Stimulated activated CD8-positive, alpha-beta memory T cell treated with anti-CD3 and anti-CD28 coated beads, Interleukin-4, amount 100 ng/mL, for 48 hours (primary cell): ENCODE measurements at places on chromosomes 3 and 15.
A peak's percentile ranks its signal among the peaks of the same experiment; 100 is the strongest.

- no peak for DNase-seq
These were observed 192.3 kb downstream of the OCA2 start for GRCh38 chr15:27906802-27907201.

DNA sequence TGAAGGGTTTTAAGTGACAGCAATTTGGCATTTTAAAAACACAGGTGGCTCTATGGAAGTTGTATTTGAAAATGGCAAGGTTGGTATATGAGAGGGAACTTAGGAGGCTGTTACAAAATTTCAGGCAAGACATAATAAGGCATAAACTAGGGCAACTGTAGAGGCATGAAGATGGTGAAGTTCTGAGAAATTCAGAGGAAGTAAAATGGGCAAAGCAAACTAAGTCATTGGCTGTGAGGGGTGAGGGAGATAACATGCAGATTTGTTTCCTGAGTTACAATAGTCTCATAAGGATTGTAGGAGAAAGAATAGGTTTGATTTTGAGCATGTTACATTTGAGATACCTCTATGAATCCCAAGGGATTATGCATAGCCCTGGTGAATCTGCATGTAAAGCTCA, 302.9 kb upstream of the ARHGEF26 start:
- DNase-seq: no peak

DNA sequence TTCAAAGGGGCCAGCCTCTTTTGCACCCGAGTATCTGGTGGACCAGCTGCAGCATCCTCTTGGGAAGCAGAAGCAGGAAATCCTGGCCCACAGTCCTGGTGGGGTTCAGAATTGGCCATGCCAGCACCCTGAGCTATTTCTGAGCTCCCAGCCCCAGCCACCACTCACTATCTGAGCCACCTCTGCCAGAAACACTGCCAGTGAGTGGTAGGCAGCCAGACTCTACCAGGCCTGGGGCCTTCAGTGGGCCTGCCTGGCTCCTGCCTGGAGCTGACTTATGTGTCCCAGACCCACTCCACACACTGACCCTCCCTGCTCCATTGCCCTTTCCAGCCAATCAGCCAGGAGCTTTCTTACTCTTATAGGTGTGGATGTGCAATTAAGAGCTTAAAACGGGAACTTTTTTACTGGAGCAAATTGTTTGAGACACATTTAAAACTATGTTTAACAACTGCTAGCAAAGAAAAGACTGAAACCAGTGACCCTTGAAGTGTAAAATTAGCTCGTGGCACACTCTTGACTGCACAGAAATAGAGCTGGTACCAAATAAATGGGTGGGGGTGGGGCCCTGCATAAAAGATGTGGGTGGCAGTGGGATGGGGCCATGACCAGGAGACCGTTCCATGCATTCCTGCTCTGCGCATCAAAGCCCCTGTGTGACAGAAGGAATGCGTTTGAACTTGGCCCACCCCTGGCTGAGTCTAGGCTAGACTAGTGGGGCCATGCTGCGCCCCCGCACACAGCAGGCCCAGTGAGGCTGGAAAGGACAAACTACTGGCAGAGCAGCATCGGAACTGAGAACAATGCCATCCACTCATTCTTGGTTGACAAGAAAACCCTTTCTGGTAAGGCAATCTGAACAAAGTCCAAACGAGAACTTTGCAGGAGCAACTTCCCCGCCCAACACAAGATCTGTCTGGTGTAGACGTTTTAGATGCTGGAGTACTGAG, 48.0 kb downstream of the CTNNB1 start:
- DNase-seq: no peak

GRCh38 chr3:72255791-72256559, 471.0 kb upstream of the PROK2 start:
- peak; percentile 41 for DNase-seq

DNA sequence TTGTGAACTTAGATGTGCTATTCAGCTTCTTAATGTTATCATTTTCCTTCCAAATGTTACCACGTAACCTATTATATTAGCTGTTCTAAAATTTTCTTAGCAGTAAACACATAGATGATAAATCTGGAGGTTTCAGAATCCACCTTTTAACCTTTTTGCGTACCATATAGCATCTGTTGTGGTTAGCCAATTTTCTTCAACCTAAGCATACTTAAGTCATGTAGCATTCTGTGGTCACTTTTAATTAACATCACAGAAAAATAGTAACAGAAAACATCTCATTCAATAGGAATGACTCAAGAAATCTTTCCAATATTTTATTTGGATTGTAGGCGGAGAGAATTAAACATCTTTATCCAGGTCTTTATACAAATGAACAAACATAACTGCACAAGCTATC, 1465.3 kb upstream of the GBE1 start:
- DNase-seq: no peak

DNA sequence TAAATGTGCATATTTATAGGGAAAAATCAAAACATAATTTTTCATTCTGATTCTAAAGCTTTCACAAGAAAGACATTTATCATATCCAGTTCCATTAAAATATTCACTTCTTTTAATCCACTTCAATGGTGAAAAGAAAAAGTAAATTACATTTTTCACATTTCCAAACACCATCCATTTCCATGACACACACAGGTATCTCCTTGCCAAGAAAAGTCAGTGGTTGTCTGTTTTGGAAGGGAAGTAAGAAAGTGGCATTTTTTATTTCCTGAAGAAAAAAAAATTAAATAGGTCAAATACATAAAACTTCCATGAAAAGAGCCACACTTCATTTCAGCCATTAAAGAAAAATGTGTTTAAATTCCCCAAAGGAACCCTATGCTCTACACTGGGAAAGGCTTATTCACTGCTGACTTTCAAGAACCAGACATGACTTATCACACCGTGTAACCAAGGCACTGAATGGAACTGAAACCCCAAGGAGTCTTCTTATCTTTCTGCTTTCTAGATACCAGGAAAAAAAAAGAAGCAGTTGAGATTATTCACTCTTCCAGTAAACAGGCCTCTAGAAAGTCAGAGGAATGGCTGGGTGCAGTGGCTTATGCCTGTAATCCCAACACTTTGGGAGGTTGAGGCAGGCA, 44.5 kb downstream of the OSBPL10 start:
- no peak for DNase-seq

- no peak for DNase-seq
These were observed 85.0 kb upstream of the STAC start for GRCh38 chr3:36295296-36295695.

DNA sequence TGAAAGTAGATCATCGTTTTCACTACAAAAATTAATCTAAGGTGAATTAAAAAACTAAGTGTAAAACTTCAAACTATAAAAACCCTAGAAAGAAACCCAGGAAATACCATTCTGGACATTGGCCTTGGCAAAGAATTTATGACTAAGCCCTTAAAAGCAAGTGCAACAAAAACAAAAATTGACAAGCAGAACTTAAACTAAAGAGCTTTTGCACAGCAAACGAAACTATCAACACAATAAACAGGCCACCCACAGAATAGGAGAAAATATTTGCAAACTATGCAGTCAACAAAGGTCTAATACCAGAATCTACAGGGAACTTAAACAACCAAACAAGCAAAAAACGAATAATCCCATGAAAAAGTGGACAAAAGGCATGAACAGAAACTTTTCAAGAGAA, 302.0 kb downstream of the CHST2 start:
- no peak for DNase-seq

- no peak for DNase-seq
These were observed 147.2 kb downstream of the FNDC3B start for GRCh38 chr3:172186607-172187006.

GRCh38 chr3:187276397-187277128, 15.0 kb downstream of the MASP1 start:
- no peak for DNase-seq

GRCh38 chr15:63006032-63006878, 36.3 kb upstream of the TPM1 start:
- DNase-seq: no peak

DNA sequence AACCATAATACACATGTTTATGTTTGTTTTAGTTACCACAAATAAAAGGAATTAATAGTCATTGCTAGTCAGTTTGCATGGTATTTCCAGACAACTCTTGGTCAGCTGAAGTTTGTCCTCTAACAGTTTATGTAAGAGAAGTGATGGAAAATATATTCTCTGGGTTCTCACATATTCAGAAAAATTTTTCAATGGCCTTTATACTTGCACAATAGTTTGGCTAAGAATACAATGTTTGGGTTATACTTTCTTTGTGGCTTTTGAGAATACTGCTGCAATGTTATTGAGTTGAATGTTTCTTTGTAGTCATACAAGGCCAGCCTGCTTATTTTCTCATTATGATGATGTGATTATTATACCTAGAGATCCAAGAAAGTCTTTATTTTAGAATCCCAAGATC, 133.9 kb downstream of the RAP2B start:
- no peak for DNase-seq

- no peak for DNase-seq
These were observed 68.4 kb upstream of the CD96 start for GRCh38 chr3:111473550-111473949.

DNA sequence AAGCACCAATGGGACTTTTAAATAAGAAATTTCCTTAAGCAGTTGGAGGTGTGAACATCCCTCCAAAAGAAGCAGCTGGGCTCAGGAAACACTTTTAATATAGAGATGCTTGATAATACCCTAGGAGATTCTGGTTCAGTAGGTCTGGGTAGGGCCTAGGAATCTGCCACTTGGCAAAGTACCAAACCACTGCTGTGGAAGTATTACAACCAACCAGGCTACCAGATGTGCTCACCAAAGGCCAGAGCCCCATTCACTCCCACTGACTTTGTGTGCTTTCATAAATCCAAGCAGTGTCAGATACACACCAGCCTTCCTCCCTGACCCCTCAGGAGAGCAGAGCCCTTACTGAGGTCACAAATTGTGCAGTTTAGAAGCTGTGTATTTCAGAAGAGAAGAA, 162.6 kb downstream of the CCNL1 start:
- DNase-seq: no peak

DNA sequence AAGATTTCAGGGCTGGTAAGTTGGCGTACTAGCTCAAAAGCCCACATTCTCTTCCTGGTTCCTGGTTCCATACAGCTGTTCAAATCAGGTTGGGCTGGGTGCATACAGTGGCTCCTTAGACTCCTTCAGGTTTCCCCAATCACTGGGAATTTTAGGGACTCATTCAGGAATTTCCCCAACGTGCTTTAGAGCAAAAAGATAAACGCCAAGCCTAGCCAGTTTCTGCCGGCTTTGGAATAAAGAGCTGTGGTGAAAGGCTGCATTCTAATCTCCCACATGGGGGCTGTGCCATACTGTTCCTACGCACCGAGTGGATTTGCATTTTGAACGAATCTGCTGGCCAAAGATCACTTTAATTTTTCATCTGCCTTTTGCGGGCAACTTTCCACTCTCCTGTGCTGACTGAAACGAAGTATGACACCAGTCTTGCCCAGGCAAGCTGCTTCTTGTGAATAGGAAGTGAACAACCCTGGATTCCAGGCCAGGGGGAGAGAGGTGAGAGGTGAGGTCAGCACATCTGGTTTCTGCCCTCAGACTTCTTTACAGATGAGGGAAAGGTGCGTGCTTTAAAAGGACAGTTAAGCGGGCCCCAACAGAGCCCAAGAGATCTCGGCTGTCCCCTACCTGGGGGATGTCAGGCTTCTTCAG, 184.2 kb upstream of the PDZRN3 start:
- no peak for DNase-seq

GRCh38 chr15:51992953-51993352, 21.4 kb upstream of the LEO1 start:
- DNase-seq: no peak

- DNase-seq: no peak
These were observed 32.2 kb downstream of the ZDHHC19 start for GRCh38 chr3:196178993-196179379.

- DNase-seq: peak; percentile 81
These were observed 36.0 kb downstream of the TSPAN3 start for GRCh38 chr15:77034695-77035489.

- DNase-seq: no peak
These were observed 622.1 kb downstream of the IGSF11 start for GRCh38 chr3:118412503-118412902.
